GM13976 (cell line): ENCODE measurements at places on chromosomes 12 and 14.
A peak's percentile ranks its signal among the peaks of the same experiment; 100 is the strongest.

- no peak for DNase-seq
Measured at GRCh38 chr12:120241561-120242274, 23.8 kb downstream of the PXN start.

- DNase-seq: no peak
Measured at GRCh38 chr12:121165316-121165715, 32.6 kb downstream of the P2RX7 start.

- no peak for DNase-seq
Measured at GRCh38 chr12:58727521-58727920, 192.8 kb downstream of the LRIG3 start.

GRCh38 chr12:49491823-49492222 is 47.0 kb upstream of the KCNH3 start:
- DNase-seq: no peak

DNA sequence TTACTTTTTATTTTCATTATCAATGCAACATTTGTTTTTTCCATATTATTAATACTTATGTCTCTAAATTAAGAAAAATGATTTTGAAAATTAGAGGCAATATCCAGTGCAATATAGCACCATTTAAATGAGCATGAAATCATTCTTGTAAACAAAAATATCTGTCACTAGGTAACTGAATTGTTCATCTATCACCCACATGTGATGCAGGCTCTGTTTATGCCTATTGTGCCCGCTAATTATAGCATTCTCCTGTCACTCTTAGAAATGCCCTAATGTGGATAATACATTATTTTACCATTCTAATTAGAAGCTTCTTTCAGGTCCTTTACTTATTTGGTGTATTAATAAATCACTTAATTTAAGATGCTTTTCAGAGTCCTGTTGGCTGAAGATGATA is 1332.4 kb downstream of the AACS start:
- DNase-seq: no peak

- DNase-seq: no peak
Measured at GRCh38 chr12:12229556-12230092, 37.2 kb downstream of the LRP6 start.

DNA sequence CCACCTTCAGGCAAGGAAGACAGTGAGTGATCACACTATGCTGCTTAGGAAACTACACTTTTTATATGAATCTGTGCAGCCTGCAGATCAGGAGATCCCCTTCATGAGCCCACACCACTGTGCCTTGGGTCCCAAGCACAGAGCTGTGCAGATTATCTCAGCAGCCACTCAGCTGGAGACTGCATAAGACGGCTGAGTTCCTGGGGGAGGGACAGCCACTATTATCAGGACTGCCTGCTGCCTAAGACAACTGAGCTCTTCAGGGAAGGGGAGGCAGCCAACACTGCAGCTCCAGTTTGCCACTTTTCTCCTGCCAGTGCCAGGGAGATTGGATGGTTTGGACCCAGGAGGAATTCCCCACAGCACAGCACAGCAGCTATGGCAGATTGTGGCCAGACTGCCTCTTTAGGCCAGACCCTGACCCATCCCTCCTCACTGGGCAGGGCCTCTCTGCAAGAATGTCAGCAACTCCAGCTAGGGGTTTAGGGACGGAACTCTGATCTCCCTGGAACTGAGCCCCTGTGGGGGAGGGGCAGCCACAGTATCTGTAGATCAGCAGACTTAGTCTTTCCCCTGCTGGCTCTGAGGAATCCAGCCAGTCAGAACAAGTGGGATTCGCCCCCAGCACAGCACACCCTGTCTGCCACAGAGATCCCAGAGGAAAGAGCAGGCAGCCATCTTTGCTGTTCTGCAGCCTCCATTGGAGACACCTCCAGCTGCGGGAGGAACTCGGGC is 141.3 kb downstream of the KLHL28 start:
- no peak for DNase-seq

DNA sequence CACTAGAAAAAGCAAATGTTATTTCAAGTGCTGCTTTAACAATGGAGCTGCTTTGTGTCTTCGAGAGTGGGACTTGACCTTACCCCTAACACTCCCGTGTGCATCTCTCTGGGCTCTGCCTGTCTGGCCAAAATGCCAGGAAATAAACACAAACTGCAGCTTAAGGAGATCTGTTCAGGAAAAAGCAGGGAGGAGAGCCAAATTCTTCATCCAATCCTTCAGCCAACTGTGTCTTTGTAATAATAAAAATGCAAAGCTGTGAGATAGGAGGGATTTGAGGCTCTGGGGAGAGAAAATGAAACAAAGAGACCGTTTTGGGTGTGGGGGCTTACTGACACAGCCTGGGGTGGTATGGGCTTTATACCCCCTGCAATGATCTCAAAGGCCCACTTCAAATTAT is 85.8 kb upstream of the WSCD2 start:
- no peak for DNase-seq

DNA sequence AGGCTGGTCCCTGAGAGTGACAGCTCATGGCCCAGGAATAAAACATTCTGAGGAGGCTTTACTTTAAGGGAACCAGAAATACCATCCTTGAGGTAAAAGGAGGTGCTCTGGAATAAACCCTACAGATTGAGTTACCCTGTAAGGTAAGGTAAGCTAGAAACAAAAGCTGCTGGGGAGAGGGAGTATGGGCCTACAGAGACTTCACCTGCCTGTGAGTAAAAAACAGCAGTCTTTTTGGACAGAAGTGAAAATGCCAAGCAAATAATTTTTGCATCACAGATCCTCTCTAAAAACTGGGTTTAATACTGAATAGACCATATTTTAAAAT is 41.2 kb downstream of the CORO1C start:
- DNase-seq: no peak

GRCh38 chr12:5619628-5620027 is 187.7 kb downstream of the NTF3 start:
- DNase-seq: no peak

DNA sequence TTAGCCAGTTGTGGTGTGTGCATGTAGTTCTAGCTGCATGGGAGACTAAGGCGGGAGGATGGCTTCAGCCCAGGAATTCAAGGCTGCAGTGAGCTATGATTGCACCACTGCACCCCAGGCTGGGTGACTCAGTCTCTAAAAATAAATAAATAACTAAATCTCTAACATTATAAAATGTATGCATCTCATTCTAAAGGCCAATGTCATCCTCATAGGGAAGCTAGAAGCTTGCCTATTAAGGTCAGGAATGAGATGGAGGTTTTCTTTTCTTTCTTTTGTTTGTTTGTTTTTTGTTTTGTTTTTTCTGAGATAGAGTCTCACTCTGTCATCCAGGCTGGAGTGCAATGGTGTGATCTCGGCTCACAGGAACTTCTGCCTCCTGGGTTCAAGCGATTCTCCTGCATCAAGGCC is 48.8 kb upstream of the PAPLN start:
- no peak for DNase-seq

GRCh38 chr12:132329036-132329719 is at the start of gene GALNT9:
GALNT9 (minus strand) TSS chr12:132329589; CDS start chr12:132329203, 386 bp downstream.
- no peak for DNase-seq

DNA sequence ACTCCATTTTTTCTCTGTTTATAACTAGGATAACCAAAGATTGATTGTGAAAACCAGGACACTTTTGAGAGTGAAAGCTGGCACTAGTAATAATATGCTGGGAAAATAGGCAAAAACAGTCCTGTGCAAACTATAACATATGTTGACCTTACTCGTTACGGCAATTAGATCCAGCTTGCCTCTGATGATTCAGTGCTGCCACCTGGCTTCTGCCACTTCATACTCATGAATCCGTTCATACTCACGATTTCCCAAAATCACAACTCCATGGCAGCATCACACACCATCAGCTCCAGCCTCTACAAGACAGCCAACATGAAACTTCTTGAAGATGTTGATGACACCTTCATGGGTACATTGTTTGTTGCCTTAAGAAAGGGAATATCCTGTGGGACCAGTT is 49.1 kb upstream of the CAND1 start:
- DNase-seq: no peak

GRCh38 chr14:31090883-31091764 is 64.9 kb upstream of the STRN3 start:
- no peak for DNase-seq

DNA sequence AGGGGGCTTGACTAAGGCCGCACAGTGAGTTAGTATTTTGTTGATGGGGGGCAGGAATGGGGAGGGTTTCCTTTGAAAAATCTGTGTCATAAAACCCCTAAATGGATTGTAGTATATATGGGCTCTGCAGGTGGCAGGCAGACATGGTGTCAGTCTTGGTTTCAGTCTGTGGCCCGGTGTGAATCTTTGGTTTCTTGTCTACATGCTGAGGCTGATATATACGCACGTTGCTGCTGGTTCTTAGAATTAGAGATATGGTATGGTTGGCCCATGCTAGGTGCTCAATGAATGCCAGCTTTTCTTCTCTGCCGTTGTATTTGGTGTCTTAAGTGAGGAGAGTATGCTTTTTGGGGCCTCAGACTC is 73.1 kb downstream of the TSPAN9 start:
- DNase-seq: no peak

DNA sequence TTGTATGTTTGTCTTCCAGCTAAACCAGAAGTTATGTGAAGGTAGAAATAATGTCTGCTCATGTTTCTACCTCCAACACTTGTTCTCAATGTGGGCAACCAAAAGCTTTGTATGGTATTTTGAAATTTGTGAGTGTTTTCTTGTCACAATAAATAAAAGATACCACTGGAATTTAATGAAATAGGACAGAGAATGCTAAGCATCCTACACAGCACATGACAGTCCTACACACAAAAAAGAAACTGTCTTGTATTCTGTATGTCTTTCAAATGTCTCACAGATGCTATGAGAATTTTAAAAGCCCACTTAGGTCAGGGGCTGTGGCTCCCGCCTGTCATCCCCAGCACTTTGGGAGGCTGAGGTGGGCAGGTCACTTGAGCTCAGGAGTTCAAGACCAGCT is 68.9 kb downstream of the RALGAPA1 start:
- DNase-seq: no peak

DNA sequence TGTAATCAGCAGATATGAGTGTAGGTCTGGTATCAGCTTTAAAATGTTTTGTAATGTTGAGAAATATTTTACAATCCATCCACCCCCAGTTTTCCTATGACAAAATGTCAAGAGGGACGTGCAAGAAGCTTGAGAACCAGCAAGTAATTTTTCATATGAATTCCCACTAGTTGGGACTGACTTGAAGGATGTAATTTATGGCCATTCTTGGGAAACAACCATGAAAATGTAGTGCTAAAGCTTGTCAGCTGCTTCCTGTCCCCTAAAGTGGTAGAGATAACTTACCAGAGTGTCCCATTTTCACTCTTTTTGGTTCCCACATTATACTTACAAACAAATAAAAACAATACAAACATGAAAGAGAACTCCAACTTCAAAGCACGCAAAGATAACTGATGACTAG is 63.9 kb downstream of the RERG start:
- DNase-seq: no peak

DNA sequence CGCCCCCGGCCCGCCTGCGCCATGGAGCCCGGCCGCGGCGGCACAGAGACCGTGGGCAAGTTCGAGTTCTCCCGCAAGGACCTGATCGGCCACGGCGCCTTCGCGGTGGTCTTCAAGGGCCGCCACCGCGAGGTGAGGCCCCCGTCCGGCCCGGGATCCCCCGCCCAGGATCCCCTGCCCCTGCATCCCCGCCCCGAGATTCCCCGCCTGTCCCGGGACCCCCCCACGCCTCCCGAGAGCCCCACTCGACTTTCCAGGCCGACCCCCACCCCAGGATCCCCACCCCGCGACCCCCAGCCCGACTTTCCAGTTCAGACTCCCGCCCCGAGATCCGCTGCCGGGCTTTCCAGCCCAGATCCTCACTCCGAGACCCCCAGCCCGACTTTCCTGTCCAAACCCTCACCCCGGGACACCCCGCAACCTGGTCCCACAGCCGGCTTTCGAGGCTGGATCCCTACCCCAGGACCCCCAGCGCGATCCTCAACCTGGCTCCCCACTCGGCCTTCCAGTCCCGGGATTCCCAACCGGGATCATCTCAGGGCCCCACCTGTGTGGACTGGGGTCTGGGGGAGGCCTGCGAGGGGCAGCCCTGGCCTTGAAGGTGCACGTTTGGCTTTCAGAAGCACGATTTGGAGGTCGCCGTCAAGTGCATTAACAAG is 688 bp downstream of the ULK1 start:
- DNase-seq: peak; percentile 53

GRCh38 chr12:93773122-93773871 is 96.1 kb downstream of the CRADD start:
- no peak for DNase-seq

- DNase-seq: no peak
Measured at GRCh38 chr14:52355016-52355431, 40.9 kb downstream of the PTGER2 start.

- DNase-seq: no peak
Measured at GRCh38 chr14:56881181-56881580, 70.9 kb upstream of the OTX2 start.

DNA sequence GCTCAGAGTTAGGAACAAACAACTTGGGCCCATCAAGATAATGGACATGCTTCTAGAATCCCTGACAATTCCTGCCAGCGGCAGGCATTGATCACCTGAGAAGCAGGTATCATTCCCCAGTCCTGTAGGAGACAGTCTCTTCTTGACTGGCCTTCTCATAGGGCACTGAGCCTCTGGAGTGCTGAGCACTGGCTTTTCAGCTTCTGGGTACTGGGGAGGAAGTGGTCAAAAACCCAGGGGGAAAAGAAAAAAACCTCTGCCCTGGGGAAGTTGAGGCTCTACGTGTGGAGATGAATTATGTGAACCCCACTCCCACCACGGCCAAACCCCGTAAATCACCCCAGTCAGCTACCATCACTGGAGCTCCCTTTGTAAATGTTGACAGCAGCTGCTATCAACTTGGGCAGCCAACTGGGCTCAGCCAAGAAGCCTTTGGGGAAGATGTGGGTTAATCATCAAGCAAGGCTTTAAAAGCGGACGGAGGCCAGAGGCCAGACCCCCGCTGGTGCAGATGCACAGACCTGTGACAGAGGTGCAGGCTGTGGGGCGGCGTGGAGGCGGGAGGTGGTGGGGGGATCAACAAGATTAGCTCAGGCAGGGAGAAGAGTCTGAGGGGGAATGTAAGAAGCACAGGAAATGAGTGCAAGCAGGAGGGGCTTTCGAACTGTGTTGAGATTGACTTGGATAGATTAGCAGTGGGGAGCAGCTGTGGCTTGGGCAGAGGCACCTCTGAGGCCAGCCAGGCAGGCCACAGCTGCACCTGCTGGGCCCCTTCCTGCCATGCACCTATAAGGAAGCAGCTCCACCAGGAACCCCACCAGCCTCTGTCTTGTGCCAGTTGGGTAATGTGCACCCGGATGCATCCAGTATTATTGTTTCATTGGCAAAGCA is 105.4 kb upstream of the HIF1A start:
- DNase-seq: no peak

GRCh38 chr14:100844082-100844408 is 18.1 kb downstream of the MEG3 start:
- no peak for DNase-seq

DNA sequence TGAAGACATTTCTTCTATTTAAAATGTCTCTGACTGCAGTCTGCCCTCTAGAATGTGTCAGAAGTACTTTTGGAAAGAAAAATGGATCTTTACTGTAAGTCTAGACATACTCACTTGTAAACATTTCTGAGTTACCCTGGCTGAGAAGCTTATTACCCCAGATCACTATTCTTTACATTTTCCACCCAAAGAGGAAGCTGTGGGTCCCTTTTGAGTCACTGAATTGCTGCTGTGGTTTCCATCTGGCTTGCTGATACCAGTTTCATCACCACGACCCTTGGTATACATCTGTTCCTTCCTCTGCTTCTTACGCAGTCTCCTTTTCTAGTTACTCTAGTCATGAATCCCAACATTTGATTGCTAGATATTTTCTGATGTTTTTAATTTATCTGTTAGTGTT is 20.2 kb upstream of the CLEC4D start:
- peak; percentile 62 for DNase-seq
